ENCODE measurements at places on chromosomes 16 and 17. TPM values are rescaled to one million over a fixed set of nuclear protein-coding genes. Genes with fewer than 3 reads are reported as not detected.

The GGA3 gene
- 6.8 TPM for total RNA-seq

The TRPV2 gene
- total RNA-seq = 91.3 TPM

The TBC1D3G gene
- total RNA-seq = not detected

The SGCA gene
- total RNA-seq = 23.7 TPM

The RBFOX1 gene
- not detected for total RNA-seq

The CACNG1 gene
- total RNA-seq = not detected

The FLOT2 gene
- total RNA-seq = 55.6 TPM
